HCT116 (cell line): ENCODE measurements at places on chromosomes 4 and X. TPM values are rescaled to one million over a fixed set of nuclear protein-coding genes. Genes with fewer than 3 reads are reported as not detected.

Gene RBM46
- 0.39 TPM for total RNA-seq

GRCh38 chr4:72714482-72715279 is 145.7 kb upstream of the ADAMTS3 start:
- H3K27ac ChIP-seq: no peak overlapping the region
- no peaks in the 10 kb centered on the region for H3K36me3 ChIP-seq
- no peak overlapping the region for H3K4me3 ChIP-seq
- no peaks in the 10 kb centered on the region for H3K27me3 ChIP-seq

DNA sequence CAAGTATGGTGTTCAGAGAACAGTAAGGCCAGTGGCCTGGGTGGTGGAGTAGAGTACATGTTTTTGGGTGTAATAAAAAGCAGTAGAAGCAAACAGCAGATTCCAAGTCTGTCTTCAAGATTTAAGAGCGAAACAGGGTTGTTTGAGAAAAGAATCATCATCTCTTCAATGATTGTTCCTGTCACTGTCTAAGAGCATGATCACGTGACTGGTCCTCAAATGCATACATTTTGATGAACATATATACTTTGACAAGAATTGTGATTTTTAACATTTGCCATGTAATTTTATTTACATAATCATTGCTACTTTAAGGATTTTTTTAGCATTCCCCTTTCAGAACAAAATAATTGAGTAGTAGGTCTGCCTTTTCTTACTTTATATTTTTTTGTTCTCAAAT is 252.6 kb upstream of the GPR101 start:
- no peaks in the 10 kb centered on the region for H3K4me1 ChIP-seq
- no peak overlapping the region for H3K4me3 ChIP-seq
- no peak overlapping the region for H3K27ac ChIP-seq

GRCh38 chr4:24248674-24249630 is 335.4 kb downstream of the DHX15 start:
- no peak for DNase-seq
- no peaks in the 10 kb centered on the region for H3K27me3 ChIP-seq
- no peak overlapping the region for H3K27ac ChIP-seq

GRCh38 chrX:139199933-139200332 is 330.6 kb upstream of the F9 start:
- H3K27ac ChIP-seq: no peak overlapping the region
- no peaks in the 10 kb centered on the region for H3K36me3 ChIP-seq
- no peak overlapping the region for H3K4me3 ChIP-seq
- DNase-seq: no peak

DNA sequence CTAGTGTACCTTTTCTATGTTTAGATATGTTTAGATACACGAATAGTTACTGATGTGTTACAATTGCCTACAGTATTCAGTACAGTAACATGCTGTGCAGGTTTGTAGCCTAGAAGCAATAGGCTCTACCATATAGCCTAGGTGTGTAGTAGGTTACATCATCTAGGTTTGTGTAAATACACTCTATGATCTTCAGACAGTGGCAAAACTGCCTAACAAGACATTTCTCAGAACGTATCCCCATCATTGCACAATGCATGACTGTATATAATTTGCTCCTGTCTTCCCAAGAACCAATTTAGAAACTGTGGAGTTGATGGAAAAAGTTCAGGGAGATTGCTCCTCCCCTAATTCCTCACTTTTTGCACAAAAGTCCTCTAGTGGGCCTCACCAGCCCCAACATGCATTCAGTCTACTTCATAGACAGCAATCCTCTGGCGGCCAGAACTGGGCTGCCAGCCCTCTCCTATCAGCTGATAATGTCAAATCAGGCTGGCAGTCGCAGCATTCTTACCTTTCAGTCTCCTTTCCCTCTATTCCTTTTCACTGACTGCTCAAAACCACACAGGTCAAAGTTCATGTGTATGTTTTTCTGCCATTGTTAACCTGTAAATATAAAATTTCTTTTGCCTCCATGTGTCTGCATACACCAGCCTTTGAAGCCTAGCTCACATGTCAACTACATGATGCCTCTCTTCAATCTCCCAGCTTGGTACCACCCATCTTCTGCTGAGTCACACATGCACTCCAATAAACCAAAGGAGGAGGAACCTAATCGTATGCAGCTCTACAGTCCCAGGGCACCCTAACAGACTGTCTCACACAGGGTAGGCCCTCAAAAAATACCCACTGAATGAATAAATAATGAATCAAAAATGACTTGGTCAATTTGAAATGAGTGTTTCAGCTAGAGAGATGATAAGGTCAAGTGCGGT is 32.0 kb downstream of the BCLAF3 start:
- H3K4me1 ChIP-seq: no peaks in the 10 kb centered on the region
- no peak for DNase-seq
- no peak overlapping the region for H3K4me3 ChIP-seq
- no peaks in the 10 kb centered on the region for H3K36me3 ChIP-seq

GRCh38 chr4:156390599-156391324 is 437.1 kb upstream of the CTSO start:
- DNase-seq: no peak
- no peak overlapping the region for H3K27ac ChIP-seq
- no peak overlapping the region for H3K4me3 ChIP-seq
- H3K4me1 ChIP-seq: no peaks in the 10 kb centered on the region
- H3K36me3 ChIP-seq: no peaks in the 10 kb centered on the region

DNA sequence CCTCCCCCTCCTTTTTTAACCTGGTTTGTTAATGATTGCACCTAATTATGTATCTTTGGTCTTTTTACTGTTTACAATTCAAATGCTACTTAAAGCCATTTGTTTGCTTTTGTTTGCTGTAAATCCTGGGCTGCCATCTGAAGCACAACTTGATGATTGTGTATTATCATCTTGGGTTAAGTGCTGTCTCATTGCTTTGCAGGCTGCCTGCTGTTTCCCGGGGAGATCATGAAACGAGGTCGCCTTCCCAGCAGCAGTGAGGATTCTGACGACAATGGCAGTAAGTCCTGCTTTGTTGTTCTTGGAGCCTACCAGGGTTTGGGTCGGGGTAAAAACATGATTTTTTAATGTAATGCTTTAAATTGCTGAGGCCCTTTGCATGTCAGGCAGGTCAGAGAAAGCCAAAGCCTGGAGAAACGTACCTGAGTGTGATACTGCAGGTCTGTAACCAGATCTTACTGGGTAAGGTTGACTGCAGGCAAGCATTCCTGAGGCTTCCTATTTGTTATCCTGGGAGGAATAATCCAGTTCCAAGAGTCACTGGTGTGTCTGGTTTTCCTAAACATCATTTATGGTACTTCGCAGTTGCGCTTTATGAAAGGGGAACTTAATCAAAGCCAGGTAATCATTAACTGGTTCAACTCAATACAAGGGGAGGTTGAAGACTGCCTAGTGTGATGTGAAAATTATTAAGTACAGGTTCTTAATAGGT is 22.2 kb downstream of the JADE1 start:
- no peaks in the 10 kb centered on the region for H3K27me3 ChIP-seq
- no peaks in the 10 kb centered on the region for H3K4me1 ChIP-seq
- no peak overlapping the region for H3K4me3 ChIP-seq
- H3K36me3 ChIP-seq: no peaks in the 10 kb centered on the region

GRCh38 chrX:124240422-124240821 is 92.0 kb upstream of the TEX13D start:
- H3K27ac ChIP-seq: no peak overlapping the region
- no peaks in the 10 kb centered on the region for H3K36me3 ChIP-seq
- DNase-seq: no peak
- no peak overlapping the region for H3K4me3 ChIP-seq
- H3K27me3 ChIP-seq: peaks cover 9% of the 10 kb centered on the region; the same call in 1 of the 2 replicates

- peak; percentile 19 for DNase-seq
- no peak overlapping the region for H3K4me3 ChIP-seq
- no peaks in the 10 kb centered on the region for H3K27me3 ChIP-seq
- no peak overlapping the region for H3K27ac ChIP-seq
- H3K36me3 ChIP-seq: no peaks in the 10 kb centered on the region
- peaks cover 9% of the 10 kb centered on the region for H3K4me1 ChIP-seq
Measured at GRCh38 chrX:107880054-107880610, 54.5 kb downstream of the MID2 start.

DNA sequence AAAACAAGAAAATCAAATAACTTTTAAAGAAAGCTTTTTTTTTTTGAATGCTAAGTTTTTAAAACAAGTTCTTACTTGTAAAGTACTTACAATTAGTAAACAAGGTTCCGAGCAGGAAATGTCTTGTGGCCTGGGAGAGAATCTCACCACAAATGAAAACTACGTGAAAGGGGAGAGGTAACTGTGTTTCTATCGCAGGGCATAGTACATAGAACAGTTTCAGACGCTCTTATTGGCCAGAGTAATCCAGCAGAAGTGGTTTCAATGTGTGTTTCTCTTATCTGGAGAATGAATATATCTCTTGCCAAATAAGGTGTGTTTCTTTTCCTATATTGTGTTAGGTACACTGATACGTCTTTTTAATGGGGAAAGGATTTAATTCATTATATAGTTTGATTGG is at the start of gene PLAC8:
Gene PLAC8 (minus strand): TSS at position 154 of the 400 bp plus-strand sequence. CDS start 6,808 bp downstream, outside the sequence.
- no peak within 1 kb of the TSS for H3K4me3 ChIP-seq
- DNase-seq: no peak
- no peaks in the 10 kb centered on the region for H3K27me3 ChIP-seq
- peaks cover 21% of the 10 kb centered on the region for H3K4me1 ChIP-seq

- H3K36me3 ChIP-seq: no peaks in the 10 kb centered on the region
- H3K4me1 ChIP-seq: no peaks in the 10 kb centered on the region
- DNase-seq: no peak
- H3K27me3 ChIP-seq: no peaks in the 10 kb centered on the region
- no peak overlapping the region for H3K4me3 ChIP-seq
- H3K27ac ChIP-seq: no peak overlapping the region
Measured at GRCh38 chr4:85812776-85813175, 337.8 kb downstream of the ARHGAP24 start.

DNA sequence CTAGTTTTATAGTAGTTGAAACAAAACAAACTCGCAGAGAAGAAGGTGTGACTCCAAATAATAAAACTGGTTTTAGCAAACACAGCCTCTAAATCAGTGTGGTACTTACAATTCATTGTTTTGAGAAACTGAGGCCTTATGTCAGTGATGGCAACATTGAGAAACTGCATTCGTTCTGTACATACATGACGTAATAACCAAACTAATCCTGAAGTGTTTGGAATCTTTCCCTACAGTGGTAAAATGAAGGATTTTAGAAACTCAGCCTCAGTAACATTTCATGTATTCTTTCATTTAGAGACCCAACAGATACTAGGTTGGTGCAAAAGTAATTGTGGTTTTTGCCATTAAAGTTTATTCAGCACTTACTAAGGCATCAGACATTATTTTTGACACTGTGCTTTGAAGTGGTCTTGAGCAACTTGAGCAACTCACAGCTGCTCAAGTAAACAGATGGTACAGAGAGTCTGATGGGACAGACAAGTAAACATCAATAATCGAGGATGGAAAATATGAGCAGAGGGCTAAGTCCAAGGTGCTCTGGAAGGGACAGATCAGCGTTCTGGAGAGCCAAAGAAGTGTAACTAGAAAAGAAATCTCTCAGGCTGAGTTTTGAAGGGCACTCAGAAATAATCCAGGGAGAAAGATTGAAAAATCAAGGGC is 390.8 kb upstream of the BOD1L1 start:
- H3K27ac ChIP-seq: no peak overlapping the region
- H3K27me3 ChIP-seq: no peaks in the 10 kb centered on the region
- H3K4me3 ChIP-seq: no peak overlapping the region
- H3K4me1 ChIP-seq: no peaks in the 10 kb centered on the region

DNA sequence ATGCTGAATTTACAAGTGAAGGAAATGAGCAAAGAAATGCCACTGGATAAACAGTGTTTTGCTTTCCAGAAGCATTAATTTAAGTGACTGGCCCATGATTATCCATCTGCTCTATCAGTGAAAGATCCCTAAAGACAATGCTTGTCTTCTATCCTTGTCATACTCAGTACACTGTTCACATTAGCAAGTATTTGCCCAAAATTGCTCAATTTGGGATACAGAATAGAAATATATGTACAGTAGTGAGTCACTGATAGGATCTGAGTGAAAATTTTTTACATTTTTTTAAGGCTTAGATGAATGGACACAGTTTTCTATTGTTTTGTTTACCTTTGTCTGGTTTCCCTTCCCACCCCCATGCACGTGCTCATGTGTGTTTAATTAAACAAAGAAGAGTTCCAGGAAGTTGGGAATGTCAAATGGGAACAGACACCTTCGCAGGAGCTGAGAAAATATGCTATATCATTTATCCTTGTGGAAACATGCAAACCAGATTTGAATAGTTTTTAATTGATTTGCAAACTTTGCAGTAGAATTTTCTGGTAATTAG is 656.3 kb downstream of the RPA4 start:
- no peaks in the 10 kb centered on the region for H3K4me1 ChIP-seq
- no peaks in the 10 kb centered on the region for H3K36me3 ChIP-seq
- no peak overlapping the region for H3K27ac ChIP-seq
- DNase-seq: no peak

GRCh38 chr4:88938138-88938537 is 118.8 kb downstream of the FAM13A start:
- H3K4me3 ChIP-seq: no peak overlapping the region
- no peaks in the 10 kb centered on the region for H3K27me3 ChIP-seq
- H3K36me3 ChIP-seq: no peaks in the 10 kb centered on the region
- DNase-seq: no peak
- no peaks in the 10 kb centered on the region for H3K4me1 ChIP-seq

DNA sequence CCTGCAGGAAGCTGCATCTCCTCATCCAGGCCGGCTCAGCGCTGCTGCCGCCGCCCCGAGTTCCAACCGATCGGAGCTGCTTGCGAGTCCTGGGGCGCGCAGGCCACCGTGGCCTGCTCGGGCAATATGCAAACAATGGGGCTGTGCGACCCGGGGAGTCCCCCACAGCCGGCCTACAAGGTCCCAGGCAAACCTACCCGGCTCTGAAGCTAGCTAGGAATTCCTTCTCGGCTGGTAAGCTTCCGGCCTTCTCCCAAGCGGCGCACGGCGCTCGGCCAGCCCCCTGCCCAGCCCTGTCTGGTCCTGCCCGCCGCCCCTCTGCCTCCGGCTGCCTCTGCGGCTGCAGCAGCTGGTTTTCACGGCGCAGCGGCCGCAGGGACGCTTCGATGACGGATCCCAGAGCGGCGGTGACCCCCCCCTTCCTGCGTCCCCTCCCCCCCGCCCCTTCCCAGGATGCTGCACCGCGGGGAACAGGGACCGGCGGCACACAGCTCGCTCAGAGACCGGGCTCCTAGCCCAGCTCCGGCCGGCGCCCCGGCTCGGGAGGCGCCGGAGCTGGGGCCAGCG is 59.4 kb downstream of the TSC22D3 start:
- peak overlapping the region; percentile 65 for H3K4me3 ChIP-seq
- H3K36me3 ChIP-seq: no peaks in the 10 kb centered on the region
- H3K4me1 ChIP-seq: peaks cover 14% of the 10 kb centered on the region
- no peak for DNase-seq

- H3K4me3 ChIP-seq: no peak overlapping the region
- H3K27ac ChIP-seq: no peak overlapping the region
- no peak for DNase-seq
Measured at GRCh38 chr4:177225605-177226004, 84.1 kb upstream of the NEIL3 start.
